Peyer's patch (tissue), 4 donors: ENCODE measurements at places on chromosomes 4 and X. TPM values are rescaled to one million over a fixed set of nuclear protein-coding genes. Genes with fewer than 3 reads are reported as not detected.

- H3K4me3 ChIP-seq = no peak overlapping the region
- H3K27ac ChIP-seq = peak overlapping the region; percentile 74
- no peaks in the 10 kb centered on the region for H3K36me3 ChIP-seq
- no peaks in the 10 kb centered on the region for H3K27me3 ChIP-seq
Measured at GRCh38 chr4:10173037-10173753, 56.6 kb upstream of the WDR1 start.

TCEAL6 gene
- total RNA-seq = not detected

TBC1D8B gene
- total RNA-seq = 13.5 TPM

CXCL5 gene
- not detected for total RNA-seq

DNA sequence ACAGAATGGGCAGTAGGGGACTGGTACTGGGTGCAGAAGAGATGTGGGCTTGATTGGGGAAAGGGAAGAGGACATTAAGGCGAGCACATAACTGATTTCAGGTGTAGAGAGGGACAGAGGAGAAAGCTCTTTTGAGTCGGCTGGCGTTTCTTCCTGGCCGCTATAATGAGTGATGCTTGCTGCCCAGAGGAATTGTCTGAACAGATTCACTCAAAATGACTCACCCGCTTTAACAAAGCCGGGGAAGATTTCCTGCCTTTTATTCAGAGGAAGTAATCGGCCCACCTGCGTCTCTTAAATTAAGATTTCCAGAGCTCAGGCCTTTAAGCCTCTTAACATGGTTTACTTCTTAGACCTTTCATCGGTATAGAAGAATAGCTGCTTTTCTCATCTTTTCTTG, 102.1 kb upstream of the AP1S2 start:
- H3K4me3 ChIP-seq = no peak overlapping the region
- H3K27me3 ChIP-seq = no peaks in the 10 kb centered on the region
- H3K4me1 ChIP-seq = no peaks in the 10 kb centered on the region
- DNase-seq = no peak
- no peak overlapping the region for H3K27ac ChIP-seq

DNA sequence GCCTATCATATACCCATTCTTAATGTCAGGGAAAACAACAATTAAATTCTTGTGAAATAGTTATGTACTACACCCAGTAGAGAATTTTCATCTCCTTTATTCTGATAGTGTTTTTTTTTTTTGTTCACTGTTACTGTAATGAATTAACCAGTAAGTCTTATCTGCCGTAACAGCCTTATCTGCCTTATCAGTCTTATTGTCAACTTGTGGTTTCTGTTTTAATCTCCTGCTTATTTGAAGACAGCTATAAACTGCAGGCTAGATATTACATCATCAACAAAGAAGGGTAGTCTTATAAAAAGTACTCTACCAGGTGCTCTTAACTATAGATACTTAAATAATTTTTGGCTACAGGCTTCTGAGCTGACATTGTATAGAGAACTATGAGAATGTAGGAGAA, 79.5 kb downstream of the MAGEB5 start:
- no peak overlapping the region for H3K27ac ChIP-seq
- no peak overlapping the region for H3K4me3 ChIP-seq
- no peaks in the 10 kb centered on the region for H3K36me3 ChIP-seq

MAP3K15 gene
- total RNA-seq = not detected

- H3K27me3 ChIP-seq = peaks cover 16% of the 10 kb centered on the region
- H3K27ac ChIP-seq = no peak overlapping the region
- no peak for DNase-seq
- H3K4me1 ChIP-seq = no peaks in the 10 kb centered on the region
Measured at GRCh38 chr4:185013417-185014125, 4.7 kb upstream of the HELT start.

DNA sequence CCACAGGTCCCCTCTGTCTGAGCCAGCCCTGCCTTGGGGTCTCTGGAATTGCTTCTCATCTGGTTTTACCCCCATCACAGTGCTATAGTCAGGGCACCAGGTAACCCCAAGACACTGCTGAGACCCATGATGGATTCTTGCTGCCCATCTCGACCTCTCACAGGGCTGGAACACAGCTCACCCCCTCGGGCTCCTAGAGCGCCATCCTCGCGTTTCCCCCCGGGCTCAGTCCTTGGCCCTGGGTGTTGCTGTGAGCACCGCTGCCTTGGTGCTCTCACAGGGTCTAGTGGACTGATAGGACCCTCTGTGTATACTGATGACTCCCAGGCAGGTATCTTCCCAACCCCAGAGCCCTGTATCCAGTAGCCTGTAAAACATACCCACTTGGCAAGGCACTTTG, 8.8 kb downstream of the MAEA start:
- H3K27ac ChIP-seq = no peak overlapping the region
- H3K4me1 ChIP-seq = peaks cover 19% of the 10 kb centered on the region
- H3K36me3 ChIP-seq = peaks cover 56% of the 10 kb centered on the region
- no peak for DNase-seq
- no peak overlapping the region for H3K4me3 ChIP-seq

DNA sequence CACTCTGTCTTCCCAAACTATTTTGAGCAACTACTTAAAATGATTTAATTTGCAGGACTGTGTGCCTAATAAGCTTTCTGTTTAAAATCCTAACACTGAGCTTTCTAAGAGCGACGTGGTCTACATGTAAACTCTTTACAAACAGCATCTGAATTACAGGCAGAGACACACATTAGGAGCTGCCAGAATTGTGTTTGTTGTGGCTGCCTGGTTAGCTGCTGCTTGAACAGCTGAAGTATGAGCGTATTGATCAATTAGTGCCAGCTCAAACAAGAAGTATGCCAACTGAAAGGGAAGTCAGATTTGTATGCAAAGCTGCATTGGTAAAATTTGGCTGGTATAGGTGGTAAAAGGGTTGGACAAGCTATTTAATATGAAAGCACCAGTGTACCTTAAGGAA, 384.4 kb downstream of the PCDH7 start:
- no peak for DNase-seq
- H3K4me1 ChIP-seq = no peaks in the 10 kb centered on the region
- H3K4me3 ChIP-seq = no peak overlapping the region
- no peak overlapping the region for H3K27ac ChIP-seq

DNA sequence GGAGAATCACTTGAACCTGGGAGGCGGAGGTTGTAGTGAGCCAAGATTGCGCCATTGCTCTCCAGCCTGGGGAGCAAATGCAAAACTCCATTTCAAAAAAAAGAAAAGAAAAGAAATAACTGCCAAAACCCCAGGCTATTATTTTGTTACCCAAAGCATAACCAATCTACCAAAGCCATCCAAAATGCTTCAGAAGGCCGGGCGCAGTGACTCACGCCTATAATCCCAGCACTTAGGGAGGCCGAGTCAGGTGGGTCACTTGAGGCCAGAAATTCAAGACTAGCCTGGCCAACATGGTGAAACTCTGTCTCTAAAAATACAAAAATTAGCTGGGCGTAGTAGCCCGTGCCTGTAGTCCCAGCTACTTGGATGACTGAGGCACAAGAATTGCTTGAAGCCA, 49.8 kb downstream of the SMIM31 start:
- no peaks in the 10 kb centered on the region for H3K36me3 ChIP-seq
- no peak overlapping the region for H3K4me3 ChIP-seq
- no peak overlapping the region for H3K27ac ChIP-seq

- H3K4me1 ChIP-seq = no peaks in the 10 kb centered on the region
- no peaks in the 10 kb centered on the region for H3K36me3 ChIP-seq
- H3K4me3 ChIP-seq = no peak overlapping the region
- no peak for DNase-seq
- H3K27me3 ChIP-seq = no peaks in the 10 kb centered on the region
- no peak overlapping the region for H3K27ac ChIP-seq
Measured at GRCh38 chr4:152118819-152119553, 358.2 kb upstream of the GATB start.

GRCh38 chrX:15977644-15978043, 123.0 kb upstream of the AP1S2 start:
- no peaks in the 10 kb centered on the region for H3K27me3 ChIP-seq
- H3K4me1 ChIP-seq = no peaks in the 10 kb centered on the region
- no peaks in the 10 kb centered on the region for H3K36me3 ChIP-seq
- DNase-seq = no peak

GRCh38 chr4:176781739-176782100, 11.0 kb downstream of the VEGFC start:
- H3K36me3 ChIP-seq = no peaks in the 10 kb centered on the region
- no peak overlapping the region for H3K4me3 ChIP-seq
- DNase-seq = no peak
- no peaks in the 10 kb centered on the region for H3K27me3 ChIP-seq
- no peak overlapping the region for H3K27ac ChIP-seq
- H3K4me1 ChIP-seq = no peaks in the 10 kb centered on the region

ENAM gene
- not detected for total RNA-seq

TREX2 gene
- total RNA-seq = 3.1 TPM

FAM13A gene
- 72.3 TPM for total RNA-seq

TEX13C gene
- total RNA-seq = not detected

DNA sequence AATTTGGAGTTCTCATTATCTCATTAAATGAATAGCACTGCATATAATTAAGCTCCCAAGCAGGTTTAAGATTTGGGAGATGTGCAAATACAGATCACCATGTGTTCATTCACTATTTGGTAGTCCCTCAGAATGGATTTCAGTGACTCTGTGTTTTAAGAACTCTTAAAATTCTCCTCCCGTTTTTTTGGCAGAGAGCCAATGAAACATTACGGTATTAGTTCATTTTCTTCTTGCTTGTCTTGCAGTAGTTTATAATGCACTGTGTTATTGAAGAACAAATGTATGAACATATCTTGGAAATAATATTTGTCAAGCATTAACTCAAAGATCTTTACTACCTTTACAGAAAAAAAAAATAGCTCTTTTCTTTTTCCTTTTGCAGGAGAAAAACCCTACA, 32.7 kb downstream of the KLF3 start:
- no peak overlapping the region for H3K4me3 ChIP-seq
- no peak overlapping the region for H3K27ac ChIP-seq
- no peaks in the 10 kb centered on the region for H3K27me3 ChIP-seq
- H3K36me3 ChIP-seq = no peaks in the 10 kb centered on the region

DNA sequence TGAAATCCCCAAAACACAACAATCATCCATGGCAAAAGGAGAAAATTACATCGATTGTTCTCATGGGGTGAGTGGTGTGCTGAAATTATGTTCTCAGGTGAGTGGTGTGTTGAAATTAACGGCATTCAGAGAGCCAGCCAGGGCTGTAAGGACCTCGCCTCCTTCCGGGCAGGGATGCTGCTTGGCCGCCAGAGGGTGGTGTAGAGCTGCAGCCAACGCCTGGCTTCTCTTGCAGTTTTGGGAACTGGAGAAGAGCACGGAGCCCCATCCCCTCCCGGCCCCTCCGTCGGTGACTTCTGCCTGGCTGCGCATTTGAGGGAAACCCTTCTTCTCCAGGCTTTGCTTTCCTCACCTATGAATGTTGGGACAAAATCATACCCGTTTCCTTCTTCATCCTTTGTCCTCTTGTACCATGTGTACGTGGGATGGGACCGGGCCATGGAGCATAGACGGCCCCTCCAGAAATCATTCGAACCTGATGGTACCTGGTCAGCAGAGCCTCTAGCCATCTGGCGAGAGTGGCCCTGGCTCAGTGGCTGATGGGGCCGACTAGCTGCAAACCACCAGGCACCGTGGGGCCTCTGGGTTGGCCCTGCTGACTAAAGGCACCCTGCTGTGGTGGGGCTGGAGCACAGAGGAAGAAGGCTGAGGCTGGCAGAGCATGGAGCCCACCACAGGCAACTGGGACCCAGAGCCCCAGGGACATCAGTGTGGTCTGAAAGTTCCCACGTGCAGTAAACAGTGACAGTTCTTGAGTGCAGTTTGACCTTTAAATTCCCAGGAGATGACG, 28.4 kb downstream of the TRMT44 start:
- peaks cover 21% of the 10 kb centered on the region for H3K4me1 ChIP-seq
- peak; percentile 70 for DNase-seq
- H3K27ac ChIP-seq = no peak overlapping the region
- H3K27me3 ChIP-seq = no peaks in the 10 kb centered on the region

GRCh38 chr4:108116423-108117168, 52.1 kb downstream of the LEF1 start:
- H3K4me3 ChIP-seq = no peak overlapping the region
- H3K36me3 ChIP-seq = no peaks in the 10 kb centered on the region
- H3K27me3 ChIP-seq = no peaks in the 10 kb centered on the region
- DNase-seq = no peak
- no peaks in the 10 kb centered on the region for H3K4me1 ChIP-seq

DNA sequence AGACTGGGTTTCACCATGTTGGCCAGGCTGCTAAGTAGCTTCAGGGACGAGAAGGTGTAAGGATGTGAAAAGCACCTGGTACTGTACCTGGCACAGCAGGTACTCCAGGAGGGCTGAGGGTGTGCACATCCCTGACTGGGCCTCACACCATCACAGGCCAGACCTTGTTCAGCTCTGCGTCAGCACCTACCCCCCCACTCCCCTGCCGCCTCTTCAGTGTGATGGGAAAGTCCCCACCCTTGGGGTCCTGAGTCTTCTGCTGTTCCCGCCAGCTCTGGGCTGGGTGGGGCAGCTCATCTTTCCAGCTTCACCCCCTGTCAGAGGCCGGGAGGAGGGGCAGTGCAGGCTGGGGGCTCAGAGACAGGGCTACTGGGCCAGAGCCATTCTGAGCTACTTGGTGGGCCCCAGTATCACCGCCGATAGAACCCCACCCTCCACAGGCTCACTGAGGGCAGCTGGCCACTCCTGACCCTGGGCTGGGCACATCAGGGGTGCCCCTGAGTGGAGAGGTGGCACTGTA, 6.7 kb upstream of the SH3BP2 start:
- H3K27me3 ChIP-seq = no peaks in the 10 kb centered on the region
- DNase-seq = no peak
- peaks cover 16% of the 10 kb centered on the region for H3K4me1 ChIP-seq
- no peaks in the 10 kb centered on the region for H3K36me3 ChIP-seq
- peak overlapping the region; percentile 64 for H3K27ac ChIP-seq

- DNase-seq = no peak
- no peaks in the 10 kb centered on the region for H3K4me1 ChIP-seq
- no peaks in the 10 kb centered on the region for H3K27me3 ChIP-seq
- H3K27ac ChIP-seq = no peak overlapping the region
- H3K36me3 ChIP-seq = no peaks in the 10 kb centered on the region
Measured at GRCh38 chrX:10813761-10814160, 193.4 kb upstream of the MID1 start.

- H3K4me1 ChIP-seq = no peaks in the 10 kb centered on the region
- H3K27ac ChIP-seq = no peak overlapping the region
- H3K27me3 ChIP-seq = no peaks in the 10 kb centered on the region
- H3K4me3 ChIP-seq = no peak overlapping the region
- no peak for DNase-seq
Measured at GRCh38 chrX:140967036-140967435, 35.4 kb upstream of the SPANXB1 start.

- no peak for DNase-seq
- H3K36me3 ChIP-seq = no peaks in the 10 kb centered on the region
- H3K4me1 ChIP-seq = no peaks in the 10 kb centered on the region
- H3K4me3 ChIP-seq = no peak overlapping the region
- no peak overlapping the region for H3K27ac ChIP-seq
Measured at GRCh38 chr4:118154649-118155048, 120.4 kb downstream of the NDST3 start.
